Breast epithelium (tissue), 4 donors: ENCODE measurements at places on chromosomes 16 and 17. TPM values are rescaled to one million over a fixed set of nuclear protein-coding genes. Genes with fewer than 3 reads are reported as not detected.

GRCh38 chr16:30947859-30948666 lies 805 bp upstream of the ORAI3 start:
- H3K36me3 ChIP-seq: no peaks in the 10 kb centered on the region
- H3K27ac ChIP-seq: peak overlapping the region; percentile 94
- H3K27me3 ChIP-seq: no peaks in the 10 kb centered on the region
- H3K4me1 ChIP-seq: peaks cover 8% of the 10 kb centered on the region

The CCL13 gene
- total RNA-seq: 2.0 TPM

The TIMP2 gene
- total RNA-seq: 344 TPM

DNA sequence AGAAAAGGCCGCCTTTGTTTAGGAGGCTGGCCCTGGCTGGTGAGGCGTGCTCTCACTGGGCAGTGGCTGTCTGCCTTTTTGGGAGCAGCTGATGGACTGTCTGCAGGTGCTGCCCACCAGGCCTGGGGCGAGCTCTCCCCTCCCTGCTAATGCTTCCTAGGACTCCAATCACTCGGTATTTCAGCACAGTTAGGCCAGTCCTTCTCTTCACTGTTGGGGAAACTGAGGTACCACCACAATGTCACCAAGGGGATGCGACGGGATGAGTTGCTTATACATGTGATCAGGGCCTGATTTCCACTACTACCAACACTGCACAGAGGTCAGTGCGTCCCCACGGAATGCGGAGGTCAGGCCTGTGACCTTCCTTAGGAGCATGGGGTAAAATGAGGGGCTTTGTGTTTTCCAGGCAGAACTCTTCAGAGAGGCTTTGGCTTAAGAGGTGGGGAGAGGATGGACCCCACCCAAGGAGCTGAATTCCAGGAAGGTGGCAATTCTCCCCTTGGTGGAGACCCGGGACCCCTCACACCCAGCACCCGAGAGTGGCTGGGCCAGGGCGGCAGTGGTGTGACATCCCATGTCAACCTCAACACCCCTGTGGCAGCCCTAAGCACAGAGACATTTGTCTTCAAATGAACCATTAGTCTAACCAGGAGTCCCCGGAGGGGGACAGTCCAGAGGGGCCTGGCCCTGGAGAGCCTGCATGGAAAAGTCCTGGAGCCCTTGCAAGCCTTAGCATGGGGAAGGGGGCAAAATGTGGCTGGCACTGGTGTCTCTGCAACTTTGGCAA lies 86.4 kb downstream of the N4BP1 start:
- DNase-seq: no peak
- no peak overlapping the region for H3K27ac ChIP-seq
- no peaks in the 10 kb centered on the region for H3K27me3 ChIP-seq
- H3K4me1 ChIP-seq: no peaks in the 10 kb centered on the region
- no peaks in the 10 kb centered on the region for H3K36me3 ChIP-seq
- H3K4me3 ChIP-seq: no peak overlapping the region

GRCh38 chr16:6362321-6362720 lies 970.3 kb upstream of the RBFOX1 start:
- H3K4me1 ChIP-seq: no peaks in the 10 kb centered on the region
- H3K4me3 ChIP-seq: no peak overlapping the region
- no peaks in the 10 kb centered on the region for H3K36me3 ChIP-seq
- no peak for DNase-seq
- H3K27ac ChIP-seq: no peak overlapping the region

DNA sequence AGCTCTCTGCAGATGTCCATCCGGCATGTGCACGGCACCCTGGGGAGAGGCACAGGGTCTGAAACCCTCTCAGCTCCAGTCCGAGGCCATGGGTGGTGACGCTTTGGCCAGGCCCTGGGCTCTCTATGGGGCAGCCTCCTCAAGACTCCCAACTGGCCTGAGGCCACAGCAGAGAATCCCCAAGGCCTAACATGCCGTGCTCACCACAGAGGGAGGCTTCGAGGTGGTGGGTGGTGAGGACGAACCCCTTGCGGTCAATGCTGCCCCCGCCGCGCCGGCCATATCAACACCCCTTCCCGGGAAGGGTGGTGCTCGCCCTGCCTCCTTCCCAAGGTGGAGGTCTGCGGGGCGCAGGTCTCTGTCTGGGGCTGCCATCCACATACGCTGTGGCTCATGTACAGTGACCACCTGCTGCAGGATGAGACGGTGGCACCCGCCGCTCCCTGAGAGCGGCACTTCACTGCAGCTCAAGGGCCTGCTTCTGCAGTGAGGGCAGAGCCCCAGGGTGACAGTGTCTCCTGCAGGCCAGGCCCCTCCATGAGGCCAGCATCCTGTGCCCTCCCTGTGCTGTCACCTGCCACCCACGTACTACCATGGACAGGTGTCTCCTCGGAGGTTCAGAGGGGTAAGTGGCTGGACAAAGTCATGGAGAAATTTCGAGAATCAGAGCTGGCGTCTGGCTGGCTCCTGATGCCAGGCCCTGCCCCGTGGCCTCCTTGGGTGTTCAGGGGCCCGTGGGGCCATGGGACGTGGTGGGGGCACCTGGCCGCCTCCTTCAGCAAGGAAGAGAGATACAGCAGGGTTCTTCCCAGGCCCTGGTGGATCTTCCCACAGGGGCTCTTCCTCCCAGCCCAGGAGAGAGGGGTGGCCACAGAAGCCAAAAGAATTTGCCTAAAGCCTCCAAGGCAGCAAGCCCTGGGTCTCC lies 54.6 kb upstream of the ACSF3 start:
- H3K4me3 ChIP-seq: no peak overlapping the region
- DNase-seq: no peak
- H3K36me3 ChIP-seq: no peaks in the 10 kb centered on the region
- H3K4me1 ChIP-seq: no peaks in the 10 kb centered on the region

DNA sequence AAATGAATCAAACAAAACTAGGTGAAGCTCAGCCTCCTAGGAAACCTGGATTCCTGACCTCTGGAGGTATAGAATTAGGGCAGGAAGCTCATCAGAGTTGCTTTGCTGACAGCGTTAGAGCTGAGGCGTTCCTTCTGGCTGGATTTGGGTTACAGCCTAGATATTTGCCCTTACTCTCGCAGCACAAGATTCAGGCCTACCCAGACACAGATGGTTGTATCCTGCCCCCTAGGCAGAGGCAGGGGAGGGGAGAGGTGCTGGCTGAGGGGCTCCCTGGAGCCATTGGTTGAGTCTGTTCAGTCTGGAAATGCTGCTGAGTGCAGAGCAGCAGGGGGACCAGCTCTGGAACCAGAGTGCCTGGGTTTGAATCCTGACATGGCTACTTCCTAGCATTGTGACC lies 78.4 kb downstream of the MPRIP start:
- H3K4me3 ChIP-seq: no peak overlapping the region
- H3K4me1 ChIP-seq: peaks cover 27% of the 10 kb centered on the region
- H3K27me3 ChIP-seq: no peaks in the 10 kb centered on the region
- H3K36me3 ChIP-seq: no peaks in the 10 kb centered on the region

The SLFN11 gene
- total RNA-seq: 40.0 TPM

DNA sequence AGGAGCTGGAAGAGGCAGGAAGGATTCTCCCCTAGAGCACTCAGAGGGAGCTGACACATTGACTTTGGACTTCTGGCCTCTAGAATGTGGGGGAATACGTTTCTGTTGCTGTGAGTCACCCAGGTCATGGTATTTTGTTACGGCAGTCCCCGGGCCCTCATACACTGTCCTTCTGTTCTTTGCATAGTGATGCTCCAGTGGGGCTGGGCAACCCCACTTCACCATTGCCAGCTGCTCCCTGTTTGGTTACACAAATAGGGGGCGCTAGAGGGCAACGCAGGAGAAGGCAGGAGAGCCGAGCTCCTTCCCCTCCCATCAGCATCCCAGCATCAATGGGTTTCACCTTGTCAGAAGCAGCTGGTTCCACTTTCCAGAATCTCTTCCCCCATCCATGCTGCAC lies 257.7 kb upstream of the FOXF1 start:
- no peak overlapping the region for H3K27ac ChIP-seq
- no peak for DNase-seq
- H3K27me3 ChIP-seq: peaks cover 13% of the 10 kb centered on the region
- no peaks in the 10 kb centered on the region for H3K36me3 ChIP-seq
- H3K4me1 ChIP-seq: no peaks in the 10 kb centered on the region

The RCVRN gene
- total RNA-seq: 0.32 TPM

The FBXW10 gene
- not detected for total RNA-seq

DNA sequence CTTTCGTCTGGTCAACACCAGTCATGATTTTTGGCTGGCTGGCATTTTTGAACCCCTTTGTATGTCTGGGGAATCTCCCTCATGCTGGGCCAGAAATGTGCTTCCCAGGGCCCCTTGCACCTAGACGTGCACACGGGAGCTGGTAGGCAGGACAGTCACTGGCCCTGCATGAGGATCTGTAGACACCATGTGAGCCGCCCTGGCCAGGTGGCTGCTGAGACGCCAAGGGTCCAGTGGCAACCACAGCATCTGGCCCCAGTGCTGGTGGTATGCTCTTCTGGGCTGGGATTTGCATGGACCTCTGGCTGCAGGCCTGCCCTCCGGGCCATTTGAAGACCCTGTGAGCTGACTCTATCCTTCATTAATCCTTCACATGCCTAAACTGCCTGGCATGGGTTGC lies 67.5 kb downstream of the NT5M start:
- no peaks in the 10 kb centered on the region for H3K36me3 ChIP-seq
- no peaks in the 10 kb centered on the region for H3K4me1 ChIP-seq
- no peak overlapping the region for H3K4me3 ChIP-seq
- H3K27ac ChIP-seq: no peak overlapping the region
- no peaks in the 10 kb centered on the region for H3K27me3 ChIP-seq
- no peak for DNase-seq

- H3K27ac ChIP-seq: no peak overlapping the region
- H3K27me3 ChIP-seq: no peaks in the 10 kb centered on the region
- DNase-seq: no peak
- H3K4me1 ChIP-seq: no peaks in the 10 kb centered on the region
- no peak overlapping the region for H3K4me3 ChIP-seq
Measured at GRCh38 chr17:67311575-67311974, 54.8 kb downstream of the PSMD12 start.

GRCh38 chr17:63434951-63435571 lies 11.0 kb downstream of the CYB561 start:
- no peaks in the 10 kb centered on the region for H3K36me3 ChIP-seq
- peak; percentile 90 for DNase-seq

DNA sequence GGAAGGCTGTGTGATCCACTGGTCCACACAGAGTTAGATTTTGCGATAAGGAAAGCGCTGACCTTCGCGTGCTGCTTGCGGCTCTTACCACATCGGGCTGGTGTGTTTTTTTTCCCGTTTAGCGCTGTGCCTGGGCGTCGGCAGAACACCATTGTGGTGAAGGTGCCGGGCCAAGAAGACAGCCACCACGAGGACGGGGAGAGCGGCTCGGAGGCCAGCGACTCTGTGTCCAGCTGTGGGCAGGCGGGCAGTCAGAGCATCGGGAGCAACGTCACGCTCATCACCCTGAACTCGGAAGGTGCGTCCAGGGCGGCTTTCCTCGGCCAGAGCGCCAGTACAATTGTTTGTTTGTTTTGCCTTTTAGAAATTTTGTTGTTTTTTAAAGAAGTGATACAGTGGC lies 54.7 kb downstream of the BANP start:
- no peak overlapping the region for H3K4me3 ChIP-seq
- H3K4me1 ChIP-seq: no peaks in the 10 kb centered on the region
- DNase-seq: no peak
- no peaks in the 10 kb centered on the region for H3K36me3 ChIP-seq
- no peaks in the 10 kb centered on the region for H3K27me3 ChIP-seq

The PLLP gene
- 44.6 TPM for total RNA-seq

The KCNG4 gene
- total RNA-seq: not detected

DNA sequence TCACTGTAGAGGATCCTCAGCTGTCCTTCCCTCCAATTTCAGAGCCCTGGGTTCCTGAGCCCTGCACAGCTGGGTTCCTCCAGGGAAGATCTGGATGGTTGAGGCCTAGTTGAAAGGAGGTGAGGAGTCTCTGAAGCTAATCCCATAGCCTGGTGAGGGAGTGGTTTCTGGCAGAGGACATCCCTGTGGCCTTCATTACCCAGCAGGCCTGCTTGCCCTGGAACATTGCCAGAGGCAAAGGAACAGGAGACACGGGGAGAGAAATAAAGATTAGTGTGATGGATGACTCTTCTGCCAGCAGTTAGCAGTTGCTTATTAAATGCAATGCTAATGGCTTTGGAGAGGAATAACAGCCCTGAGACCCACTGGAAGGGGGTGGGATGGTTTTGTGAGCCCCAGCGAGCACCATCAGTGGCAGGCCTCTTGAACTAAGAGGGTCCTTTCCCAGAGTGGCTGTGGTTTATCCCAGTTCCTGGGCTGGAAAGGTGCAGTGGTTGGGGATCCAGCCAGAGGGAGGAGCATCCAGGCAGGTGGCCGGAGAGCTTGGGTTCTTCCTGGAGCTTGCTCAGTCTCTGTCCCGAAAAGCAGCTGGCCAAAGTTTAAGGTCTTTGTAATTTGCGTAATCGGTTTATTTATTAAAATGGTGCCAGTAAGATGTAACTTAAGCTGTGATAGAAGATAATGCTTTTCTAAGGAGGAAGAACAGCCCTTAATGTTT lies 209.7 kb downstream of the CCDC182 start:
- no peak overlapping the region for H3K4me3 ChIP-seq
- H3K36me3 ChIP-seq: no peaks in the 10 kb centered on the region
- no peaks in the 10 kb centered on the region for H3K27me3 ChIP-seq

GRCh38 chr17:19718041-19718612 lies 1.7 kb upstream of the SLC47A2 start:
- no peak overlapping the region for H3K27ac ChIP-seq
- no peak overlapping the region for H3K4me3 ChIP-seq
- H3K36me3 ChIP-seq: no peaks in the 10 kb centered on the region
- H3K27me3 ChIP-seq: no peaks in the 10 kb centered on the region
- H3K4me1 ChIP-seq: no peaks in the 10 kb centered on the region

DNA sequence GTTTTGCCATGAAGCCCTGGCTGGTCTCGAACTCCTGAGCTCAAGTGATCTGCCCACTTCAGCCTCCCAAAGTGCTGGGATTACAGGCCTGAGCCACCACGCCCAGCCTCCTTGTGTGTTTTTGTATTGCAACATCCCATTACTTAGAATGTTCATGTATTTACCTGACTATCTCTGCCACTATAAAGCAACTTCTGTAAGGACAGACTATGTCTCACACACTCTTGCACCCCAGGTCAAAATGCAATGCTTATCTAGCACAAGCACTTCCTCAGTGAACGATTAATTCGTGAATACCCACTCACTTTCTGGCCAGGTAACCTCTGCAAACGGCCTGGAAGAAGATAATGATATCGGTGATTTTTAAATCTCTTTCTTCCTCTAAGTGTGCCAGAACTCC lies 82.6 kb downstream of the NDEL1 start:
- DNase-seq: no peak
- no peaks in the 10 kb centered on the region for H3K4me1 ChIP-seq
- H3K36me3 ChIP-seq: no peaks in the 10 kb centered on the region

DNA sequence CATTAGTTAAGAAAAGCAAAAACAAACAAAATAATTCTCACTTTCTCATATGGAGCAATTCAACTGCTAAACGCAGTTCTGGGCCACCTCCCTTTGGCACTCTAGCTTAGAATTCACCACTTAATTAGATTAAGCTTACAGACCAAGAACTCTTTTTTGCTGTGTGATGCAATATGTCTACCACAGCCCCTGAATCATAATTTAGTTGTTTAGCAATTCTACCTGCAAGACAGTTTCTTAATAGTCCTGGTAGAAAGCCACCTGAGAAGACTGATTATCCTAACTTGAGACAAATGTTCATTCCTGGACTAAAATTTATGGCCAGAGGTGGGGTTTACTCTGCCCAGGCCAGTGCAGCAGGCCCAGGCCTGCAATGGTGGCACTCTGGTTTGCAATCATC lies 205.9 kb downstream of the HS3ST3A1 start:
- no peak overlapping the region for H3K4me3 ChIP-seq
- H3K4me1 ChIP-seq: no peaks in the 10 kb centered on the region
- H3K36me3 ChIP-seq: no peaks in the 10 kb centered on the region
- H3K27ac ChIP-seq: peak overlapping the region; percentile 25
- no peaks in the 10 kb centered on the region for H3K27me3 ChIP-seq
